ENCODE measurements at places on chromosomes 3 and 15.

GRCh38 chr3:123347691-123348264, 101.1 kb downstream of the ADCY5 start:
- DNase-seq: no peak

DNA sequence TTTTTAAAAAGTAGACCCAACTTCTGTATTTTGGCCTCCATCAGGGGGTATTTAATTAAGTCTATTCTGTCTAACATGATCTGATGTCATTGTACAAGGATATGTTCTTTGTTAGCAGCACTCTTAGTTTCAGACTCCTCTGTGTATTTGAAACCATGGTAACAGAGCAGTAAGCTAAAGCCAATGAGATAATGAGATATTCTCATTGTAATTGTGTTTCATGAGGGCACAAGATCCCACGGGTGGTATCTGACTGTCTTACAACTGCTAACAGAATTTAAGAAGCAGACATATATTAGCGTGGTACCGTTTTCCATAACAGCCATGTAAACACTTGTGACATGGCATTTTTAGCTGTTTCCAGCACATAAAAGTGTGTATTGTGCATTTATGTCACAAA, 251.2 kb upstream of the VEPH1 start:
- no peak for DNase-seq

- no peak for DNase-seq
Observed at GRCh38 chr3:11953778-11954177, 50.4 kb upstream of the SYN2 start.

GRCh38 chr3:136567599-136568188, 184.5 kb downstream of the STAG1 start:
- DNase-seq: no peak

DNA sequence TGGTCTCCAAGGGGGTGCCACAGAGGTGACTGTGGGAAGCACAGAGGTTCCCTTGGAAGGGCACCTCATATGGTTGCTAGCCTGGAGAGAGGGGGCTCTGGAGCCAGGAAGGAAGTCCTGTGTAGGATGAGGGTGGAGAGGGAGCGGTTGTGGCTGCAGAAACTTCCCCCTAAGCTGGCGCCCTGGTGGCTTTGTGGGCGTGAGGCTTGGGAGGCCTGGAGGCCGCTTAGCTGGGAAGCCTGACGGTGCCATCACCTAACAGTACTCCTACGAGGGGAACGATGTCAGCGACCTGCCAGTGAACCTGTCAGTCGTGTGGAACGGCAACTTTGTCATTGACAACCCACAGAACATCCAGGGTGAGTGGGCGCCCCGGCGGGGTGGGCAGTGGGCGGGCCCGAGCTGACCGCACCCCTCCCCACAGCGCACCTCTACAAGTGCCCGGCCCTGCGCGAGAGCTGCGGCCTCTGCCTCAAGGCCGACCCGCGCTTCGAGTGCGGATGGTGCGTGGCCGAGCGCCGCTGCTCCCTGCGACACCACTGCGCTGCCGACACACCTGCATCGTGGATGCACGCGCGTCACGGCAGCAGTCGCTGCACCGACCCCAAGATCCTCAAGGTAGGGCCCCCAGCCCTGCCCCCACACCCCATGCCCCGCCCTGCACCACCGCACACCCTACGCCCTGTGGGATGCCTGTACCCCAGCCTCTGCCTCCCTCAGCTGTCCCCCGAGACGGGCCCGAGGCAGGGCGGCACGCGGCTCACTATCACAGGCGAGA, 31.0 kb downstream of the PLXNA1 start:
- no peak for DNase-seq

Measured in NK-92 treated with Interleukin-12 subunit alpha and Interleukin-12 subunit beta, amount 100 ng/mL, for 24 hours (cell line).